ENCODE measurements at places on chromosomes 1 and 21.

GRCh38 chr1:33359931-33360330 lies 39.0 kb upstream of the A3GALT2 start:
- no peak for DNase-seq

GRCh38 chr1:104028416-104029035 lies 278.8 kb downstream of the AMY1C start:
- no peak for DNase-seq

GRCh38 chr21:15986277-15986676 lies 256.5 kb downstream of the USP25 start:
- DNase-seq = no peak

- no peak for DNase-seq
Measured at GRCh38 chr1:14713077-14713476, 114.6 kb downstream of the KAZN start.
